ENCODE measurements at places on chromosomes 3 and 15.

GRCh38 chr3:17552351-17552750 lies 190.1 kb downstream of the TBC1D5 start:
- DNase-seq, result no peak

DNA sequence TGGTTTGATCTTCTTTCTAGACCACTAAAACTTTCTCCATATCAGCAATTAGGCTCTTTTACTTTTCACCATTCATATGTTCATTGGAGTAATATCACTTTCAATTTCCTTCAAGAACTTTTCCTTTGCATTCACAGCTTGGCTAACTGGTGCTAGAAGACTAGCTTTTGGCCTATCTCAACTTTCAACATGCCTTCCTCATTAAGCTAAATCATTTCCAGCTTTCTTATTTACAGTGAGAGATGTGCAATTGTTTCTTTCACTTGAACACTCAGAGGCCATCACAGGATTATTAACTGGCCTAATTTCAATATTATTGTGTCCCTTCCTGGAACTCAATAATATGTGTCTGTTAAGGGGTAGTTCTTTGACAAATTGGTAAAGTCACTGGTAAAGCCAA lies 42.8 kb upstream of the PLOD2 start:
- DNase-seq, result no peak

GRCh38 chr3:42063888-42064287 lies 27.3 kb upstream of the TRAK1 start:
- DNase-seq, result no peak

DNA sequence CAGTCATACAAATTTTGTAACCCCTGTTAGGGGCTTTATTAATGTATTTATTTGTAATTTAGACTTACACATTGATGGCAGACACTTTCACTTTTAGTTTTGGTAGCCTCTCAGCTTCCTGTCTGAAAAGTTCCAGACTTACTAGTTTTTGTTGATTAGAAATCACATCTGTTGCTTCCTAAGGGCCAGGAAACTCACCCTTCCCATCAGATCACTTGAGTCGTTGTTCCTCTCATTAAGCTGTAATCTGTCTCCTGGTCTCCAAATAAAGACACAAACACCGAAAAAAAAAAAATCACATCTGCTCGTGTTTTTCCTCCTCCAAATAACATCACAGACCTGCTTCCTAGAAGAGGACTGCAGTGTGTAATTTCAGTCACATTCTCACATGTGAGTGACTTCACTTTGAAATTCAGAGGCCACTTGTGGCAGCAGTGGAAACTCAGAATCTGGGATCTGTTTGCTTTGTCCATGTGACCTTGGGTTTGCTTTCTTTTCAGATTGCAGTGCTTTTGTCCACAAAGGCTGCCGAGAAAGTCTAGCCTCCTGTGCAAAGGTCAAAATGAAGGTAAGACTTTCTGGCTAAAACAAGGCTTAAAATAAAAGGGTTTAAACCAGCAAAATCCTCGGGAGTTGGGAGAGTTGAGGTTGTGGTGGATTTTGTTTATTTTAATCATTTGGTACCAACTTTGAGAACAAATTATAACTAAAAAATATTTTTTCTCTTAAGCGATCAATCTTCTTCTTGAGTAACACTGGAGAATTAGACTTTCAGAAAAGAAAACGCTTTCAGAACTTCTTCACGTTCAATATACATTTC lies 87.0 kb downstream of the KLHL25 start:
- DNase-seq, result peak; percentile 51

GRCh38 chr3:56917361-56918110 lies 115.8 kb upstream of the ARHGEF3 start:
- peak; percentile 36 for DNase-seq

DNA sequence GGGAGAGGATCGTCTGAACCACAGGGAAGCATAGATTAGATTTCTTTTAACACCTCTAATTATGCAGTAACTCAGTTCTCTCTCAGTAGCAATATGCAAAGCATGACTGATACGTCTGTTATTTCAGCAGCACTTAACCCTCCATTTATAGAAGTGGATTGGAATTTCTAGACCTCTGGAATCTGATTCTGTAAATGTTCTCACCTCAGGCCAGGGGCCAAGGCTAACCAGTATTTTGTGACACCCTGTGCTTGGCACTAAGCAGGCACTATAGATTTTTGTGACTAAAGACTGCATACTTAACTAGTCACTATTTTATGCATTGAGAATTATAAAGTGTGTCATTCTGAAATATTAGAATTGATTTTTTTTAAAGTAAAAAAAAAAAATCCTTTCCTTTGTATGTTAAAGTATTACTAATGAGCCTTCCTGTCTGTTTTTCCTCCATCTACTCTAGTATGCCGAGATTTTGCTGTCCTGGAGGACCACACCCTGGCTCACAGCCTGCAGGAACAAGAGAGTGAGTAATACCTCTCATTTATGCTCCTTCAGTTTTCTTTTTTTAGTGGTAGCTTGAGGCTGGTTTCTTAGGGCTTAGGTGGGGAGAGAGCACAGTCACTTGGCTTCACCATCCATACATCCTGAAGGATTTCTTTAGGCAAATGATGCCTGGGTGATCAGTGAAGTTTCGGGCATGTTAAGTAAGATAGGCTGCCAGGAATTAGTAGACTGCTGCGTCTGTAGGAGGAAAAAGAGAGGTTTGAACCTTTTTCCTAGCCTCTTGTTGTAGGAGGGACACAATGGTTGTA lies 26.5 kb upstream of the UTS2B start:
- no peak for DNase-seq

GRCh38 chr3:40850861-40851260 lies 326.1 kb downstream of the ZNF621 start:
- DNase-seq, result no peak

DNA sequence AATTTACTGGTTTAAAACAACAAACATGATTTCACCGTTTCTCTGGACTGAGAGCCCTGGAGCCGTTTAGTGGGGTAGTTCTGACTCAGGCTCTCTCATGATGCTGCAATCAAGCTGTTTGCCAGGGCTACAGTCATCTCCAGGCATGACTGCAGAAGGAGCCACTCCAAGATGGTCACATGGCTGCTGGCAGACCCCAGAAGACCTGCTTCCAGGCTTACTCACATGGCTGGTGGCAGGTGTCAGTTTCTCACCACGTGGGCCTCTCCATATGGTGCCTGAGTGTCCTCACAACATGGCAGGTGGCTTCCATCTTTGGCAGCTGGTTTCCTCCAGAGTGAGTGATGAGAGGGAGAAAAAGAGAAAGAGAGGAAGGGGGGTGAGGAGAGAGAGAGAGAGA lies 378.3 kb upstream of the RGMA start:
- DNase-seq, result no peak

- DNase-seq, result no peak
Observed at GRCh38 chr15:53401503-53401902, 358.0 kb downstream of the WDR72 start.

GRCh38 chr3:53131096-53131495 lies 861 bp upstream of the RFT1 start:
- DNase-seq, result no peak

DNA sequence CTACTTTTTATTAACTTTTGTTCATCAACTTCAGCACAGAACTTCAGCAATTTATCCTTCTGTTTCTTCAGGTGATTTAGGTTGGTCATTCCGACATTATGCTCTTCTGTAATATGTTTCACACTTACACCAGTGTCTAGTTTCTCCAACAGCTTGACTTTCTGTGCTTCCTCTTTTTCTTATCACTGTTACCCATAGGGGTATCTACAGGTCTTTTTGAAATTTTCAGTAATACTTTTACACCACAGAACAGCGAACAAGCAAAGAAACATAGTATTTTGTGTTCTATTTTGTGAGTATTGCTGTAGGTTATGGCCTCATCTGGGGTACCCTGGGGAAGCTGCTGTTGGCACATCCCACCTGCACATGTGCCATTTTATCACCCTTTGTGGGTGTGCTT lies 260.7 kb downstream of the NSUN3 start:
- DNase-seq, result no peak

DNA sequence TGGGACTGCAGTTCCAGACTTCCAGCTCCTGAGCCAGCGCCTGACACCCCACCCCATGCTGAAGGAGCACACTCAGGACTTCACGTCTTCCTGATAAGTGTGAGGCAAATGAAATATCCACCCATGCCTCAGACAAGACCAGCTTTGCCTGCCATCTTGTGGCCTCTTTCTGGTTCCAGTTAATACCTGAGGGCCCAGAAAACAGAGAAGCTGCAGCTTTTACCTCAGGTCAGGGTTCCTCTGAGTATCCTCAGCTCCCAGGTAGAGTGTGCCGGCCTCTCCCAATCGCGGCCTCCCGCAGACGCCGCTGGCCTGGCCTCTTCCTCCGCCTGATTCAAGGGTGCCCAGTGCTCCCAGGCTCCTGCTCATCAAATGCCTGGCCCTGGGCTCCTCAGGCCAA lies 5.1 kb upstream of the KLHL6 start:
- DNase-seq, result no peak

GRCh38 chr3:15998911-15999310 lies 175.6 kb upstream of the GALNT15 start:
- no peak for DNase-seq

DNA sequence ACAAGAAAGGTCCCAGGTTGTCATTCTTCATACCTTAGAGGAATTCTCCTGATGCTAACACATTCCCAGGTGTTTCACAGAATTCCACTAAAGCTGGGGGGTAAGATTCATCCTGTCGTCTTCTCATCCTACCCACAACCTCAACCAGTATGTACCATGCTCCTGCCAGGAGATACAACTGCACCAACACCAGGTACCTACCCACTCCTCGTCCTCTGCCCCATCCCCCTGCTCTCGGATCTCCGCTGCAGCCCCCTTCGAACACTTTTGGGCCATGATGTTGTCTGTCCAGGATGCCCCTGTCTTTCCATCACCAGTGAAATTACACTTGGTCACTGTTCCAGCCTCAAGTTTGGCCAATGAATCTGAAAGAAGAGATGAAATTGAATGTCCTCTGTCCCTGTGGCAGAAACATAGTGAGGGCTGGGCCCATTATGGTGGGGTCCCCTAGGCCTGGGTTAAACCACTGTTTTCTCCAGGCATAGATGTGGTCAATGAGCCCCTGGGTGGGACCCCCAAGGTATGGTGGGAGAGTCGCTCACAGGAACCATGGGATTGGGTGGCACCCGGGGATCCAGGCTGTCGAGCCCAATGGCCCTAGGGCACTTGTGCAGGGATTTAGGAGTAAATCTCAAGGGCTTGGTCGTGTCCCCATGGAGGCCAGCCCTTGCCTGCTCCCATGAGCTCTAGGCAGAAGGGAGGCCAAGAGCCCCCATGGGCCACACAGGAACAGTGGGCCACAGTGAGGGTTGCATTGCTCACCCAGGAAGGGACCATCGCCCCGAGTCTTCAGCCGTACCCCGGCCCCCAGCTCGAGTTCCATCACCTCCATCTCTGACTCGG lies 9.4 kb upstream of the AP3S2 start:
- no peak for DNase-seq

- DNase-seq, result no peak
Observed at GRCh38 chr15:83250781-83251180, 33.7 kb downstream of the BNC1 start.

- DNase-seq, result no peak
Observed at GRCh38 chr3:72985576-72985975, 11.0 kb upstream of the PPP4R2 start.

DNA sequence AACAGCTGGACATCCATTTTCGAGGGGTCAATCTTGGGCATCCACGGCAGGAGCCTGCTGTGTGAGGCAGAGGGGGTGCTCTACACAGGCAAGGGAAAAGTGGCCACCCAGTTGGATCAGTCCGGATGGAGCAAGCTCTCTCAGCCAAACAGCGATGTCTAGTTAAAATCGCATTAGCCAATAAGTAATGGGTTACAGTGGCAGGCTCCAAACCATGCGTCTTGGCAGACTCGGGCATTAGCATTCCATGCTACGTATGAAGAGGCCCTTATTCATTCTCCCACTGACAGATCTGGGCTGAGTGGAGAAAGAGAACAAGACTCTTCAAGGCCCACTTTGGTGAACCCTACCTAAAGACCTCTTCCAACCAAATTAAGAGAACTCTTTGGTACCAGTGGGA lies 49.3 kb downstream of the CCNB2 start:
- no peak for DNase-seq

GRCh38 chr3:122268257-122269024 lies 56.6 kb upstream of the CSTA start:
- no peak for DNase-seq

- no peak for DNase-seq
Observed at GRCh38 chr3:52435246-52436101, 9.4 kb downstream of the SEMA3G start.

DNA sequence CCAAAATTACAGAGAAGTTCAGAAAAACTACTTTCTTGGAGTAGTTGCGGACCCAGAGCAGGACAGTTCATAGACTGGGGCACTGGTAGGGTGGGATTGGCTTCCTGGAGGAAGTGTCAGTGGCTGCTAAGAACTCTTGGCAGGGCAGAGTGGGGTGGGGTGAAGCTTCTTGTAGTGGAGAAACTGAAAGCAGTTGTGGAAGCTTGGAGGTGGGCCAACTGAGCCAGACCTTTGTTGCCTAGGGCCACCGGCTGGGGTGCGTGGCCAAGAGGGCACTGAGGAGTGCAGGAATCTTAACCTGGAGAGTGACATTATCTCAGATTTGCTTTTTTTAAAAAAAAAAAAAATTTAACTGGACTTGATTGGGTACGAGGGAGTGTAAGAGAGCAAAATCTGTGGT lies 3.1 kb downstream of the KAT2B start:
- DNase-seq, result peak; percentile 32

GRCh38 chr3:159583662-159584061 lies 405.0 kb upstream of the IL12A start:
- no peak for DNase-seq

- no peak for DNase-seq
Observed at GRCh38 chr3:126715432-126715831, 11.4 kb downstream of the CHCHD6 start.

DNA sequence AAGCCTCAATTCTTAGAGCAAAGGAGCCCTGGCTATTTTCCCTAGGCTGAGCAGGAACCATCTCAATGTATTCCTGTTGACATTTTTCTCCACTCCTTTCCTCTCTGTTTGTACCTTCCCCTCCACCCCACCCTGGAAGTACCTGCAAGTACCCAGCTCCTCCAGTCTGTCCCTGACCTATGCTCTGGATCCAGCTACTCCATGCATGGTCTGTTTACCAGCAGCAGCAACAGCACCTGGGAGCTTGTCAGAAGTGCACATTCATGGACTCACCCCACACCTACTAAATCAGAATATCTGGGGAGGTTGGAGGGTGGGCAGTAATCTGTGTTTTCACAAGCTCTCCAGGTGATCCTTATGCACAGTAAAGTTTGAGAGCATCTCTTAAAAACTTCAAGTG lies 240.7 kb upstream of the UMPS start:
- no peak for DNase-seq

GRCh38 chr15:100221471-100222348 lies 120.1 kb downstream of the ADAMTS17 start:
- no peak for DNase-seq

- DNase-seq, result no peak
Observed at GRCh38 chr3:74033381-74033780, 408.6 kb upstream of the PDZRN3 start.

- no peak for DNase-seq
Observed at GRCh38 chr3:55467099-55467498, 20.0 kb downstream of the WNT5A start.

GRCh38 chr3:122200661-122201060 lies 17.2 kb downstream of the CASR start:
- DNase-seq, result no peak

Measured in T-helper 1 cell (primary cell).